ENCODE measurements at places on chromosomes 5 and 9.

DNA sequence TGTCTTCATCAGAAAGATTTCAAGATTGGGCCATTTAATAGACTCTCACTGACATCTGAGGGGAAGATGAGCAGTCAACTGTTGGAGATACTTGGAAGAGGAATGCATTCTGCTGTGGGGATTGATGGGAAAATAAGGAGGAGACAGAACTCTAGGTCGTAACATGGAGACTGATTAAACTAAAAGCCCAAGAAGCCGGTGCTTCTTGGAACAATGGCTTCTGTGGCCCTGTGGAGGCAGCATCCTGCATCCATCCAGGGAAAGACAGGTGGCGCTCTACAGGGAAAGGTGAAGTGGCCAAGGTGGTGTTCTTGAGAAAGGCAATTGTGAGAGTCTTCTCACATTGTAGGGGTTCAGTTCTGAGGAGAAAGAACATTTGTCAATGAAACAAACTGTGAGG lies 31.3 kb downstream of the ZFAND5 start:
- peak; percentile 17 for DNase-seq

- DNase-seq = no peak
These were observed 20.4 kb downstream of the AUH start for GRCh38 chr9:91341258-91341746.

DNA sequence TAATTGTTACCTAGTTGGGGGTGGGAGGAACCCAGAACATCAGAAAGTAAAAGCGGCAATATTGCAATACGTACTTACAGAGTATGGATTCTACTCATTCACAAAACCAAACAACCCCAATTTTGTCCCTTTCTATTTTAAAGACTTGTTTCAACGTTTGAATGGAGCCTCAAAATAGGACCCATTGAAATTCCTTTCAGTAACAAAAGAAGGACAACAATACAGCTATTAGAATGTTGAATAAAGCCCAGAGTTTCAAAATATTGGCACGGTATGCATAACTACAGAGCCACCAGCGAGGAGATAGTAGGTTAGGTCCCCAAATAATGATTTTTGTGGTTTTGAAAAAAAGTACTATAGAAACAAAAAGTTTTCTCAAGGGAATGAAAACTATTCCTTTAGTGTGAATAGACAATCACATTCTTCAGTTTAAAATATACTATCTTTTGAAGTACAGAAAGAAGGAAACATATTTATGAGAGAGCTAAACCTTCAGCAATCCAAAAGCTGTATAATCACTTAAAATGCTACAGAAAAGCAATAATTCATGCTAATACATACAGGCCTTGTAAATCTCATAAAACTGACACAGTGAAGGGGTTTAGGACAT lies 235.5 kb downstream of the RFX3 start:
- DNase-seq = no peak

DNA sequence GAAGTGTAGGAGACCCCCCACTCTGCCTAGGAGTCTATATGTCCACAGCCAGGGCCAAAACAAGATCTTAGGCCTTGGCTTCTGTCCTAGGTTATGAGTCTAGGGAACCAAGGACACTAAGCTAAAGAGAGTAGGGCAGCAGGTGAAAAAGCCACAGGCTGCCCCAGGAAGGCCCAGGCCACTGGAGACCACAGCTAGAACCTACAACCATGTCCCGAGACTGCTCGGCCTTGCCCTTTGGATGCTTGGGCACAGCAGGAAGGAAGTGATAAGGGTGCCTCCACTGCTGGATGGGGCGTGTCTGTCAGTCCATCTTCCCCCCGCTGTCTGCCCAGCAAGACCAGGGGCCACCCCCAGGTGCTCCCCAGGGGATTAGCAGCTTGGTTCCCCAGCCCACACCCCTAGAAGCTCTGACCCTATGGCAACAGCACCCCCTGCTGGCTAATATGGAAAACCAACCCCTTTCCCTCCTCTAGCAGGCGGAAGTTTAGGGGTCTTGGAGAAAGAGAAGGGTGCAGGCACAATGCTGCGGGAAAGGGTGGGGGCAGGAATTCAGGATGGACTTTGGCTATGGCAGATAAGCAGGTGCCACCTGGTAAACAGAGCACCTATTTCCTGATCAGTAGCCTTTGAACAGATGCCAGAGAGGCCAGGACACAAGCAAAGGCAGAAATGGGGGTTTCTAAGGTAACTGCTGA lies 10.5 kb upstream of the IRF1 start:
- DNase-seq = peak; percentile 84

GRCh38 chr9:69357030-69357775 lies 32.2 kb downstream of the ENTREP1 start:
- no peak for DNase-seq

DNA sequence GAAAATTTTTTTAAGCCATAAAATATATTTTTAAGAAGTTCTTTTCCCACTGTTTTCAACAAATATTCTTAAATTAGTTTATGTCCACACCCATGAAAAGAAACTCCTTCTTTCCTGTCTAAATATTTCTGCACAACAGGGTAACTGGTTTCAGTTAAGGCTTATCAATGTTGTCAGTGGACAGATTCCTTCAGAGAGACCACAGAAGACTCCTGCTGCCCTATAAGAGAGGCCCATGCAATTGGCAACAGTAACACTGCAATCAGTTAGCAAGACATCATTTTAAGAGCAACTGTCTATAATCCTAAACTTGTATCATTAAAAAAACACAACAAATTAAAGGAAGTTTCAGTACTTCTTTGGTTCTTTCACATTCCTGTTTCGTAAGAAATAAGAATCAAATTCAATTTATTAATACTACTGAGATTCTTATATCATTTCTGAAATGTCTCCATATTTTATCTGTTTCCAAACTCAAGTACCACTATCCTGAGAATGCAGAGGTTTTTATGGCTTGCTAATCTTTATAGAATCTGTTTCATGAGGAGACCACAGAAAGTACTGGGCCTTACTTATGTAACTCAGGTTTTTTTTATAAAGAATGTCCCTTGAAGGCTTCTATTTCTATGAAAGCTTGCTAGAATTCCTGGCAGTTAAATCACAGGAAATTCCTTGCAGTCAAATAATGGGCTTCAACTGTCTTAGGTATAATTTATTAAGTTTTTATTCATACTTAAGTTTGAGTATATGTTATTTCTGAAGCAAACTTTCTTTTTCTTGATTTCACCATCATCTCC lies 240.2 kb downstream of the RFX3 start:
- DNase-seq = no peak

GRCh38 chr5:179526978-179527377 lies 23.4 kb upstream of the RUFY1 start:
- no peak for DNase-seq

DNA sequence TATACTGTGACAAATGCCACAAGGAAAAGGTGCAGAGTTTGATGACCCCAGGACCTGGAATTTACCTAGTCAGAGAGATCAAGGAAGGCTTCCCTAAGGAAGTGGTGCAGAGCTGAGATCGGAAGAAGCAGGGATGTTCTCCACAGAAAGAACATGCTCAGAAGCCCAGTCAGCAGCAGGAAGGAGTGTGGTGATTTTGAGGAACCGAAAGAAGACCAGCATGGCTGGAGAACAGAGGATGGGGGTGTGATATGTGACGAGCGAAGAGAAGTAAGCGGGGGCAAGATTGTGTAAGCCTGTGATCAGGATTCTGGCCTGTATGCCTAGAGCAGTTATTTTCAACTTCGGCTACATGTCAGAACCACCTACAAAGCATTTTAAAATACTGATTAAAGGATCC lies 18.7 kb upstream of the PIK3R1 start:
- DNase-seq = no peak
